Stimulated activated CD4-positive, alpha-beta T cell treated with anti-CD3 and anti-CD28 coated beads, TNF-alpha, amount 100 ng/mL, for 4 hours (primary cell): ENCODE measurements at places on chromosomes 6 and 20.

DNA sequence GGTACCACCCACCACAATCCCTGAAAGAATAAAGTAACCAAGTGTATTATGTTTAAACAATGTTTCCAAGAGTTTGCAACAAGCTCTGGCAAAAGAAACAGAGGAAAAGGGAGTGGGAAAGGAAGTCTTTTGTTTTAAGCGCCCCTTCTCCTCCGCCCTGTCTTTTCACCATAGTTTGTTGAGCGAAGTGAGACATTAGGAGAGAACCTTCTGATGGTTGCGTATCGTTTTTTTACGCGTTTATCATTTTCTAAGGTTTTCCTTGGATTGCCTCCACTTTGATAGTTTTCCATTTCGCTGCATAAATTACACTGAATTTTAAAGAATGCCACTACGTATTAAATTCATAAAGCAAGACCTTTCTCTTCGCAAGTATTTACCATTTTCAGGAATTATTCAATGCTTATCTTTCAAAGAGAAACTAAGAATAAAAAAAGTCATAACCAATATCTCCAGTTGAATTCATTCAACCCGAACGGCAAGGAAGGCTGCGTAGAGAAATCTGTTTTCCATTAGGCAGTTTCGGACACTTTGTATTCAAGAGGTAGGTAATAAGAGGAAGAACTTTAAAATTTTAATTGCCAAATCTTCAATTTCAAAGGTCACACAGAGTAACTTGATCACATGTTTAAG, 920 bp upstream of the EPHA7 start:
- no peak for DNase-seq

- DNase-seq: no peak
Observed at GRCh38 chr6:81895511-81896185, 143.2 kb upstream of the TENT5A start.

GRCh38 chr6:142935553-142936517, 9.1 kb downstream of the HIVEP2 start:
- DNase-seq: no peak

DNA sequence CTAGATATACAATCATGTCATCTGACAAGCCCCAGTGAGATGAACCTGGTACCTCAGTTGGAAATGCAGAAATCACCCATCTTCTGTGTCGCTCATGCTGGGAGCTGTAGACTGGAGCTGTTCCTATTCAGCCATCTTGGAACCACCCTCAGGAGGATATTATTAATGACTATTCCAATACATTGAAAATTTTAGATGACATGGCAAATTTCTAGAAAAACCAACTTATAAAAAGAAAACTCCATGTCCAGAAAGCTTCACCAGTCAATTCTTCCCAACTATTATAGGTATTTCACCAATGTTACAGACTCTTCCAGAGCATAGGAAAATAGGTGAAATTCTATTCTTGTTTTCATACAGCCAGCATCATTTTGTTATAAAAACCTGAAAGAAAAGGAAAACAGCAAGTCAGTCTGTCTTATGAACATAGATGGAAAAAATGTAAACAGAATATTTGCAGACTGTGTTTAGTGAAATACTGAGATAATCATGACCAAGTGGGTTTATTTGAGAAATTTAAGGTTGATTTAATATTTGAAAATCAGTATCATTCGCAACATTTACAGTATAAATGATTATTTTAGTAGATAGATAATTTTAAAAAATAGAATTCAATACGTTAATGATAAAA, 43.3 kb downstream of the ATRN start:
- DNase-seq: no peak

DNA sequence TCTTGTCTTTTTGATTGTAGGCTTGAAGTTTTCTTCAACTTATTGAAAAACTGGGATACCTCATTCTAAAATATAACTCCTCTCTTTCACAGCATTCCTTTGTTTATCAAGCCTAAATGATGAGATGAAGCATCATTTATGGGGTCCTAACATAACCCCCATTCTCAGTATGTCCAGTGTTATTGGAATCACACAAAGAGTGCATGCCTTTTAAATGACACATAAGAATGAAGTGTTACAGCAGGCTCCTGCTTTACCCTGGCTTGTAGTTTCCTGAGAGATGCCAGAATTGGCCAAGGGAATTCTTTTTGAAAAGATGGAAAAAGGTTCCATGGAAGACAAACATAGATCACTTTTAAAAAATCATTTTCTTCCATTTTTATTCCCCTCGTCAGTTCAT, 502.4 kb downstream of the BCKDHB start:
- DNase-seq: no peak

DNA sequence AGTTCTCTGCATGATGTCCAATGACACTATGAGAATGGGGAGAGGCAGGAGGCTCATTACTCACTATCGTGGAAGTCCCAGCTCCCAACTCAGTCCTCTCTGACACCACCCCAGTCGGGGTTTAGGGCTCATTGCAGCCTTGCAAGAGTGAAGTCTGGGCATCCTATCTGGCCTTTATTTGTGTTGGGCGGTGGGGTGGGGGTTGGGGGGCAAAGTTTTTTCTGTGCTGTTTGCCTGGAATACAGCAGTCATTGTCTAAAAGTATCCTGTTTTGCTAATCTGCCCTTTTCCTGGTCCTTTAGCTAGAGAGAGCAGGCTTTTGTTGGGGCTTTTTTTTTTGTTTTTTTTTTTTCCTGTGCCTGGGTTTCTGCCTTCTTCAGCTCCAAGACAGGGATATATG, 174.2 kb downstream of the MYLK4 start:
- no peak for DNase-seq

DNA sequence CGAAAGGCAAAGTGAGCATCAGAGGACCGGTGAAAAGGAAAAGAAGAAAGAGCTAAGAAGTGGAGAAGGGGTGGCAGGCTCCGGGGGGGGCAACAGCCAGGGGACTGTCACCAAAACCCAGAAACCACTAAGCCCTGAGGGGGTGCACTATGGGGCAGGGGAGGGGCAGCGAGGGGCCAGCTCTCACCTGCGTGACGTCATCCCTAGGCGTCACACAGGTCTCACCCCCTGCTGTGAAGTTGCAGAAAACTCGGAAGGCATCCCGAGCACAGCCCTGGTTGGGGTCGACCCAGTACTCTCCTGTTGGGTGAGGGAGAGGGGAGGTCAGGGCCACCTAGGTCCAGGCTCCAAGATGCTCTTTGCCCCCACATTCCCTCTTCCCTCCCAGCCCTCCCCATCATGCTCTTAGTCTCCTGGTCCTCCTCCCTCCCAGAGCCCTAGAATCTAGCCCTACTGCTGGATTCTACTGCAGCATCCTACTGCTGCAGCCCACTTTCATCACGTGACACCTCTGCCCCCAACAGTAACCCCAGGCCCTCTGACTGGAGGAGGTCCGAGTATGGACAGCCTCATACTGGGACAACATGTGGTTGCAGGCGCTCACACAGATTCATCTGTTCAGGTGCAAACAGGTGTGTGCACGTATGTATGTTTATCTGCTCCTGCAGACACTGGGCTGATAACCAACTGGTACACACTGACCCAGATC, 27.4 kb downstream of the COL11A2 start:
- DNase-seq: no peak

- DNase-seq: no peak
Observed at GRCh38 chr20:58219342-58219700, 9.1 kb downstream of the ANKRD60 start.

GRCh38 chr20:32780749-32781655, 18.8 kb downstream of the DNMT3B start:
- no peak for DNase-seq

- no peak for DNase-seq
Observed at GRCh38 chr6:41784581-41785171, 2.8 kb upstream of the TOMM6 start.

- DNase-seq: no peak
Observed at GRCh38 chr6:76166874-76167273, 94.4 kb upstream of the IMPG1 start.

GRCh38 chr20:45041464-45042337, 59.2 kb downstream of the KCNS1 start:
- DNase-seq: no peak

GRCh38 chr20:50645253-50646068, 45.9 kb downstream of the RIPOR3 start:
- no peak for DNase-seq

DNA sequence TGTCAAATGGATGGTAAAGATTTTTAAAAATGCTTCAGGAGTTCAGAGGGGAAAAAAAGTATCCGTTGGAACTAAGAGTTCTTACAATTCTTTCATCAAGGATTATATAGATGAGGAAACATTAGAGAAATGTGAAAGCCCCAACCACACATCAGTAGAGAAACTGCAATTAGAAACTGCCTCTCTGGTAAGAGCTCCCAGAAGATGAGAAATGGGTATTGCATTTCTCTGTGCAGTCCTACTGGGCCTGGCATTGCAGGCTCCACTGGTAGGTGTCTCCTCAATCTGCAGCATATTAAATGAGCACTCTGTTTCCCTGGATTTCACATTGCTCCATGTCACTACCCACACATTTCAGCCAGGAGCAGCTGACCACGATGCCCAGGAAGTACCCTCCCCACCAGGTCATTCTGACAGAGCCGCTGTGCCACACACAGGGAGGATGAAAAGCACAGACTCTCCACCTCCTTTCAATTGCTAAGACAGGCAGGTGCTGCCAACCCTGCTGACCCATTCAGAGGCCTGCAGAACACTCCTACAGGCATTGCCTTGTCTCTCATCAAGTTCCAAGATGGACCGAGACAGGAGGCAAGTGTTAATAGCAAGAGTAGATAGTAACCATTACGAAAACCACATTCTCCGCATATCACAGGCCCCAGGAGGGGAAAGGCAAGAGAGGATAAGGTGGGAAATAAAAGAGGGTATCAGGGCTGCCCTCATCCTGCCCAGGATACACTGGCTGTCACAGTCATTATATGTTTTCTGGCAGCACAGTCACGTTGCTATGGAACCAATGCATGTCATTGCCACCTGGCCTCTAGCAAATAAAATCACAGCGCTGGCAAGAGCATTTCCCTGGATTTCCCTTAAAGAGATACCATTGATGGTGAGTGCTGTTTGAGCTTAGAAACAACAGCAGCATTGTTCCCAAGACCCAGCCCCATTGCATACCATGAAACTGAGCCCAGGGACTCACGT, 241.7 kb downstream of the ATXN1 start:
- no peak for DNase-seq

DNA sequence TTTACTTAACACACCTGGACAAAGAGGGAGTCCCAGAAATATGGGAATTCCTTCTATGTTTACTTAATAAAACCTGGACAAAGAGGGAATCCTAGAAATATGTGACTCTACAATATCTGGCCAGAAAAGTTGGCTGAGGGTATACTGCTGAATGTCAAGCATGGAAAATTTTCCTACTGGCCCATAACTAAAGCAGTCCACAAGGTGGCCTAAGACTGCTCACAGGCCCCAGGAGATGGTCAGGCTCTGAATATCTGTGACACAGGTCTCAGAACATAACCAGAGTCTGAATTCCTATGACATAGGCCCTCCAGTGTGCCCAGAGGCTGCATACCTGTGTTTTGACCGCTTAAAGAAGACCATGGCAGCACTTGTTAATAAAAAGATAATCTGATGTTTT, 578.2 kb upstream of the NRSN1 start:
- no peak for DNase-seq

DNA sequence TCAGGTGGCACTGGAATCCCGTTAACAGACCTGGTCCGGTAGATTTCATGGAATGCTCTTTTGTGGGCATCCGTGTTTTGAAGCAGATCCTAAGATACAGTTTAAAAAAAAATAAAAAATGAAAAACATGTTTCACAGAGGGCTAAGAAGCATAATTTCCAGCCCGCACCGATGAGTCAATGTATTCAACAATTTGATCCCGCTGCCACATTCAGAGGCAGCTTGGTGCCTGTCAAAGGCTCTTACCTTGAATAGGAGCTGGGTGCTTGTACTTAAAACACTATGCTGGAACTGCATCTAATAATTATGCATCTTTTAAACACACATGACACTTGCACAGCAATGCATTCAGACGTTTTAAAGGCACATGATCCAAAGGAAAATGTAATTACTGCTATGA, 164.8 kb downstream of the SYNE1 start:
- no peak for DNase-seq

DNA sequence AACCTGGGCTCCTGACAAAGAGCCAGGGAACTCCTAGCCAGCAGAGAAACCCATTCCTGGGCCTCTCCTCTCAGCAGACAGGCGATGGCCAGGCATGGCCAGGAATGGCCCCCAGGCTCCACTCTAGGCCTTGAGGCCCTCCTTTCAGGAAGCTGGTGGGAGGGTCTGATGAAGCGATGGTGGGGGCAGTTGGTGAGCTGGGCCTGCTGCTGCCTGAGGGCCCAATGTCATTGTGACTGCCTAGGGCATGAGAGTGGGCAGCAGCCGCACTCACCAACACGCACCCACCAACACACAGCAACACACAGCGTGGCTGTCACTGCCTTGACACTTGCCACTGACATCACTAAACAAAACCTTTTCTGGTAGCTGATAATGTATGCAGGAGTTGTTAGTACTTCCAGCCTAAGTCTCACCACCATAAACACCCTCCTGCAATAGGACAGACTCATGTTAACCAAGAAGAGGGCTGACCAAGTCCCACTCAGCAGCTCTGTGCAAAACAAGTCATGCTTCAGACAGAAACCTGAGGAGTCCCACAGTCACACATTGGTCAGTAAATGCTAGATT, 69.3 kb downstream of the ABHD12 start:
- DNase-seq: no peak
